Astrocyte of the cerebellum (primary cell): ENCODE measurements at places on chromosomes 16 and 17.

DNA sequence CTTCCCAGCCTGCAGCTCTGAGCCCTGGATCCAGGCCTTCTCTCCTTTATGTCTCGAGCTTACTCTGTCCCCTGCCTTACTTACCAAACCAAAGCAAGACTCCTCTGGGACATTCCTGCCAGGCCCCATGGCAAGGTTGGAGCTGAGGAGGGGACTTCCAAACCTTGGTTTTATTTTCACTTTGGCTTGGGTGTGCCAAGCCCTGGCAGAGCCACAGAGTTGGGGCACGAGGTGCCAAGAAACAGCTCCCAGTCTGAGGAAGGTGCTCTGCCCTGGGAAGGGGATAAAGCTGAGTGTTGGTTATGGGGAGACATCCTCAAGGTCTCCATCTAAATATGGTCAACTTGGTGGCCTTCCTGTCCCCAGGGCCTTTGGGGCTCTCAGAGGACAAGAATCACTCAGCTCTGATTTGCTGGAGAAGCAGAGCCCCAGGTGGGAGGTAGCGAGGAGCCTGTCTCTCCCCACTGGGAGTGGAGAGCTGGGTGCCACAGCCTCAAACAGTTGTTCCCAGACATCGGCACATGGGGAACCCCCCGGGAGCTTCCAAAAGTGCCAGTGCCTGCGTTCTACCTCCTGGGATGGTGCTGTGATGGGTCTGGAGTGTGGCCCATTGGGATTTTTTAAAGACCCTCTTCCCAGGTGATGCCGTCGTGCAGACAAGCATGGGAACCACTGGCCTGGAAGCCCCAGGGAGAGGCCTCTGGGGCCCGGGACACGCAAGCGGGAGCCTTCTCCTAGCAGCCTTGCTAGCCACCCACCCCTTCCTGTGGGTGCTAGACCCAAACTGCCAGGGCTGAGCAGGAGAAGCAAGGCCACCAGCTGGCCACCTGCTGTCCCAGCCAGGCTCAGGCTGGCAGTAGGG is 10.3 kb downstream of the NLRC5 start:
- DNase-seq = no peak

GRCh38 chr16:26911436-26911835 is 155.3 kb upstream of the C16orf82 start:
- DNase-seq = no peak

DNA sequence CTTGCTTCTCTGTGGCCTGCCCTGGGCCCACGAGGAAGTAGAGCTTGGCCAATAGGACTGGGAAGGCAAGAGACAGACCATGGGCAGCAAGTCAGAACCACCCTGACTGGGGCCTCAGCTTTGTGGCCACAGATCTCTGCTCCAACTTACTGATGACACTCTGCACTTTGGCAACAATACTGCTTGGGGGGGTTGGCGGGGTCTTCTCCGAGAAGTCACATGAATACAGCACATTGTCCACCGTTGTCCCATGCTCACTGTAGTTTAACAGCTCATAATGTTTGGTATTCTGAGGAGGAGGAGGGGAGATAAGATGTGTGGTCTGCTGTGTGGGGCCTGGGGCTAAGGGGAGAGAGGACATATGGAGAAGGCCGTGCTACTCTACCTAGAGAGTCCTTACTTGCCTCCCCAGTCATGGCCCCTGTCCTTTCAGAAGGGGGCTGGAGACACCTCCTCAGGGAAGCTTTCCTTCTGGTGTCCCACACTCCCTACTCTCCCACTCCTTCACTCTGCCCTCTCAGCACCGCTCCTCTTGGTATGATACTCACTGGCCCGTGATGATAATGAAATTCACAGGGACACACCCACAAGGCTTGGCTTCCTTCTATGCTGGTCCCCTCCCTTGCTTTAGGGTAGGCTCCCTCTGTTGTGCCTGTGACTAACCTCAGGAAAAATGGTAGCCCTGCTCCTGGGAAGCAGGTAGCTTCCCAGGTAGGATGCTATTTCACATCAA is 4.0 kb upstream of the DHRS13 start:
- DNase-seq = no peak

- no peak for DNase-seq
Observed at GRCh38 chr16:2054543-2055245, 6.9 kb downstream of the TSC2 start.

- peak; percentile 23 for DNase-seq
Observed at GRCh38 chr16:84672276-84673202, 24.2 kb downstream of the KLHL36 start.

DNA sequence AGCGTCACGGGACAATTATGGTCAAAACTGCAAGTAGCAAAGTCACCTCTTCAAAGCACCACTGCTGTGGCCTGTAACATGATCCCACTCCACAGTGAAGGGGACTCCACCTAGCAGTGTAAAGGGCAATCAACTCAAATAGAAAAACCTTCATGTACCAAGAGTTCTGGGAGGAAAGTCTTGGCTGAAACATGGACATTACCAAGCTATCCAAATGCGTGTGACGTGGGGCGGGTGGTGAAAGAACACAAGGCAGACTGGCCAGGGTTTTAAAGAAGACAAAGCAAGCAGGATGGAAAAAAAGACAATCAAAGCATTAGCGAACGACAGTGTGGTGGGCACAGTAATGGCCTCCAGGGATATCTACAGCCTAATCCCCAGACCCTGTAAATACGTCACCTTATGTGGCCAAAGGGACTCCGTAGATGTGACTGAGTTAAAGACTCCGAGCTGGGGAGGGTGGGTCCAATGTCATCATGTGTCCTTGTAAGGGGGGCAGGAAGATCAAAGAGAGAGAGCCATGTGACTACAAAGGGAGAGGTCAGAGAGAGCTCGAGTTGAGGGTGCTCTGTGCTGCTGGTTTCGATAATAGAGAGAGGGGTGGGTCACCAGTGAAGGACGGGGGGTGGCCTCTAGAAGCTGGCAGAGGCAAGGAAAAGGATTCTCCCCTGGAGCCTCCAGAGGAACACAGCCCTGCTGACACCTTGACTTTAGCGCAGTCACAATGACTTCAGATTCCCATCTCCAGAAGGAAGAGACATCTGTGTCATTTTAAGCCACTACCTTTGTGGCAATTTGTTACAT is 6.0 kb downstream of the HSDL1 start:
- DNase-seq = peak; percentile 26

GRCh38 chr16:89422905-89423630 is 67.3 kb downstream of the ANKRD11 start:
- DNase-seq = peak; percentile 55

- DNase-seq = no peak
Observed at GRCh38 chr17:17749025-17749772, 67.9 kb downstream of the RAI1 start.

DNA sequence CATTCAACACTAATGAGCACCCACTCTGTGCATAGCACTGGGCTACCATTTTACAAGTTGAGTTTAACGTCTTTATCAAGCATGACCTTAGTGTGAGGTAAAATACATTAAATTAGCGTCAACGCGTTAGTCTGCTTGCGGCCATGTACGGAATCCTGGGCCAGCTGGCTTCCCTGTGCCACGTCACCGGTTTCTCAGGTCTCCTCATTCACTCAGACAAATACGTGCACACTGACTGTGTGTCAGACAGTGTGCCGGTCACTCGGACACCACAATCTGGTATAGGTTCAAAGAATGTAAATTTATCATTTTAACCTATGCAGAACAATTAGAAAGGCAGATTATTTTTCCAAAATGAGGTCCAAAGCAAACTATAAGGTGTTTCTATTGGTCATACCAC is 21.4 kb upstream of the YWHAE start:
- no peak for DNase-seq

DNA sequence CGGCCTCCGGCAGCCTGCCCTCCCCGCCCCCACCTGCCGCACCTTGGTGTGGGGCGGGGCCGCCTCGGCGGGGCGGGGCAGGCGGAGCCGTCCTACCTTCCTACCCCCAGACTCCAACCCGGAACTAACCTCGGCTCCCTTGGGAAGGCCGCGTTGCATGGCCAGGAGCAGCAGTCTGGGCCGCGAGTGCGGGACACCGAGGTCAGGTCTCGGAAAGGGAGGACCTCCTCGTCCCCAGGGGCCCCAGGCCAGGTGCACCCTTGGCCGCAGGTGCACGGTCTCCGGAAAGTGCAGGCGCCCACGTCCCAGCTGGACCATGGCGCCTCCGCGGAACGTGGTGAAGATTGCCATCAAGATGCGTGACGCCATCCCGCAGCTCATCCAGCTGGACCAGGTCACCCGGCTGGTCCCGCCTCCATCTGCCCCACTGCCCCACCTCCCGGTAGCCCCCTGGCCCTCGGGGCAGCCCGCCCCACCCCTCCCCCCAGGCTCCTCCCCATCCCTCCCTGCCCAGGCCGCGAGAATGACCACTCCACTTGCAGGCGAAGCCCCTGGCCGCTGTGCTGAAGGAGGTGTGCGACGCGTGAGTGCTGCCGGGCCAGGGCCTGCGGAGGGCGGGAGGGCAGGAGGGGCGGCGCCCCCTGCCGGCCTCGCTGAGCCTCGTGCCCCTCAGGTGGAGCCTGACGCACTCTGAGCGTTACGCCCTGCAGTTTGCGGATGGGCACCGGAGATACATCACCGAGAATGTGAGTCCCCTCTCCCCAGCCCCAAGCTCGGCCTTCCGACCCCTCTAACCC is at the start of gene ELMO3:
Gene ELMO3 (plus strand): TSS at position 121 of the 797 bp plus-strand sequence. CDS start 196 bp downstream, at position 317.
- DNase-seq = no peak

GRCh38 chr16:30895627-30896260 is 670 bp upstream of the CTF1 start:
- DNase-seq = no peak

DNA sequence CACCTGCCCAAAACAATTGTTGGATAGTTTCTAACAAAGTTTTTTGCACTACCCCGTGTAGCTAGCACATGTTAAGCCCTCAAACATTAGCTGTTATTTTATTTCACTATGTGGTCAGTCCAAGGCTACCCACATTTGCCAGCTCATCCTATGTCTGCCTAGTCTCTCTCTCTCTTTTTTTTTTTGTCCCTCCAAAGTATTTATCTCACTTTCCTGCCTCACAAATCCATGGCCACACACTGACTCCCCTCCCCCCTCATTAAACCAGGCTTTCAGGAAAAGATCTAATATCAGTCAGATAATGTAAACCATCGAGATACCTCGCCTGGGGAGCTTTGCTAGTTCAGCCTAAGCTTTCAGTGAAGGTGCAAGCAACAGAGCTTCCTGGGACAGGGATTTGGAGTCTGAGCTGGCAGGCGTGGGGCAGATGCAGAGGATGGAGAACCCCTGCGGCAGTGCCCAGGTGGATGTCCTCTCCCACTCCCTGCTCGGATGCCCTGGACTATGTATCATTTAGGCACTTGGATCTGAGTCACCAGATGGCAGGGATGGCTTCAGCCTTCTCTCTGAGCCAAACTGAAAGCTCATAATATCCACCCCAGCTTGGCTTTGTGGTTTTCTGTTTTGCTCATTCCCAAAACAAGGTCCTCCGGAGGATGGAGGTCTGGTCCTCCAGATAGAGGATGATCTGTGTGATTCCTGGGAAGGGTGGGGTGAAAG is 73.7 kb upstream of the FOXF1 start:
- no peak for DNase-seq

DNA sequence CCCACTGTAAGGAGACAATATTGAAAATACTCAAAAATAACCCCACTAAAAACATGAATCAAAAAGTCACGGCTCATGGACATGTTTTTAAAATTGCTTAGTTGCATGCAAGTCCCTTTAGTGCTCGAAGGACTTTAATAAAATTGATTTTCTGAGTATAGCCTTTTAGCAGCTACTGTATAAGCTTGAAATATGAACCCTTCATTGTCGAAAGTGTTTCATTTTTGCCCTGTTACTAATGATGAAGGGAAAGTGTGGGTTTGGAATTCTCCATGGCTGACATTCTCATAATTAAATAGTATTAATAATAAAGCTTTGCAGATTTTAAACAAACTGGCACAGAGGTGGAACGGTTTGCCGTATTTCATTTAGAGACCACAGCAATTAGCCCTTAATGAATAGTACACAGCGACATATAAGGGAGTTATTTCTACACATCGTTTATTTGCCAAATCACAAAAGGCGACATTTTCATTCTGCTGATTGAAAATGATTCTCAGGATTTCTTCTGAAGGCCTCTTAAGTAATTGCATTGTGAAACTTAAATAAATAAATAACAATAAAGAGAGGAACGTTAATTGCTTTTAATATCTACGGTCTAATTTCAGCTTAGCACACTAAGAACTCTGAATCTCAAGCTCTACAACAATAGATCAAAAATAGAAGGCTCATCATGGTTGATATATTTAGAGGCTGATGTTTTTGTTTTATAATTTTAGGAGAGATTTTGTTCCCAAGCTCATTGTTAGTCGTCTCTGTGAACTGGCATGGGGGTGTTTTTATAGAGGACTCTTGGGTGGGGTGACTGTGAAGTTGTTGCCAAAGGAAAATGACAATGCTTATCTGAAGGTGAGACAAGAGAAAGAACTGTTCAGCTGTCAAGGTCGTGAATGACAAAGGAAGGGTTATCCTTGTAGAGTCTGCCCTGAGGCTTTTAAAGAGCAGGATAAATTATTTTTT is 60.6 kb downstream of the IRX6 start:
- DNase-seq = no peak

GRCh38 chr16:77414752-77415231 is 20.0 kb downstream of the ADAMTS18 start:
- DNase-seq = peak; percentile 26

DNA sequence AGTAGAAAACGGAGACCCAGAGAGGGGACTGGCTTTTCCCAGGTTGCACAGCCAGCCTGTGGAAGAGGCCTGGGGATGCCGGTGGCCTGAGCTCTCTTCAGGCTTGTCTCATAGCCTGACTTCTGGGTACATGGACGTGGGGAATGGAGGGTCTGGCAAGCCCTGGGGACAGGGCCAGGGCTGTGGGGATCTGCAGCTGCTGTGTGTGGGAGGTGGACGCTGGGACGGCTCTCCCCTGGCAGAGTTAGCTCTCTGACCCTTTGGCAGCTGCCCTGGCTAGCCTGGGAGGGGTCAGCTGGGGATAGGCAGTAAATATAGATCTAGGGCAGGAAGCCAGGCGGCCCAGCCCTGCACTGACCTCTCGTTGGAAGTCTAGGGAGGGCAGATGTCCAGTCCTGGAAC is 20.5 kb downstream of the SLC4A1 start:
- DNase-seq = no peak

- no peak for DNase-seq
Observed at GRCh38 chr17:40857535-40857934, 9.5 kb downstream of the KRT12 start.

- peak; percentile 55 for DNase-seq
Observed at GRCh38 chr17:74430706-74431567, 951 bp upstream of the GPRC5C start.

DNA sequence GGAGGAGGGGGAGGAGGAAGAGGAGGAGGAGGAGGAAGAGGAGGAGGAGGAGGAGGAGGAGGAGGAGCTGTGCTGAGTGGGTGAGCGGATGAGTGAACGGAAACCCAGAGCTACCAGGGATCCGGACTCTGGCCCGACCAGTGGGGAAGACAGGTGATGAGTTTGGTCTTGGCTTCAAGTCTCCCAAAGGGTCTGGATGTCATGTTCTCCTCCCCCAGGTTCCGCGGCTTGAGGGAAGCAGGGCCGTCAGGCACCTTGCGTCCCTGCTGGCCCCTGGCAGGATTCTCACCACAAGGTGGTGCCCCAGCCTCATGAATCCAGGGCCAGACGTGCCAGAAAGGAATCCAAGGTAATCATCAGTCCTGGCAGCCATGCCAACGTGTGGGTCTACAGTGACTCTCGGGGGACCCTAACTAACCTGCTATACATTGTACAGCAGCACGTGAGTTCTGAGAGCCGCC is 13.5 kb upstream of the ABAT start:
- peak; percentile 13 for DNase-seq

GRCh38 chr16:30953111-30953510 is 4.2 kb downstream of the ORAI3 start:
- no peak for DNase-seq
